ENCODE measurements at places on chromosomes 2 and 18. TPM values are rescaled to one million over a fixed set of nuclear protein-coding genes. Genes with fewer than 3 reads are reported as not detected.

GRCh38 chr18:58447402-58448095, 181.3 kb downstream of the ALPK2 start:
- no peak for DNase-seq

- DNase-seq, result no peak
These were observed 79.6 kb downstream of the HRH4 start for GRCh38 chr18:24539866-24540617.

DNA sequence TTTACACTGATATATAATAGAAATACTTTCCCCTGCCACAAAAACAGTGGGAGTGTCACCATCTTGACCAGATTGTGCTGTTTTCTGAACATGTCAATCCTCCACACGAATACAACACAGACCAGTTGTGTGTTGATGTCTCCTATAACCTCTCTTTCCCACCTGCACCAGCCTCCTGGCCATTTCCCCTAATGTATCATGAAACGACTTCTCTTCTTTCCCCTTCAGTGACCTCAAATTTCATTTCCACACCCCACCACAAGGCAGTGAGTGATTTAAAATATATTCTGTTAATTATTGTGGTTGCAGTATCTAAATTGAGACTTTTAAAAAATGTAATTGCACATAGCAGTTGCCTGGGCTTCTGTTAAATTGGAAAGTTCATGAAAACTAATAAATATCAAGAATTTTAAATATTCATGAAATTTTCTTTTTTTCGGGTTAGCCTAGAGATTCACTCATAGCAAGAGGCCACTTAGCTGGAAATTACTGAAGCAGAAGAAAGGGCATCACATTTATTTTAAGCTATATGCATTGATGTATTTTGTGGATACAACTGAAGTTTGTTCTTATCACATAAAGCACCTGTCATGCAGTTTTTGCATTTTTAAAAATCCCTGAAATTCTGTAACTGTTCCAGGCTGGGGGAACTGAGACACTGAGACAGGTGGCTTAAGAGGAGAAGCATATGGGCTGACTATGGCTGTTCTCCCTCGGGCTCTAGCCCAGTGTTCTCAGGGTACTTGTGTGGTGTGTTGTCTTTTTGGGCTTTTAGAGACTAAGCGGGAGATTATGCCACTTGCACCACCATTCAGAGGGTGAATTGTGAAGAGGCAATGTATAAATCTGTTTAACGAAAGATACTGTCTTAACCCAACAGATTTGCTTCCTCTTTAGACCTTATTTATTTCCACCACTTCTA, 15.9 kb downstream of the FAM171B start:
- no peak for DNase-seq

DNA sequence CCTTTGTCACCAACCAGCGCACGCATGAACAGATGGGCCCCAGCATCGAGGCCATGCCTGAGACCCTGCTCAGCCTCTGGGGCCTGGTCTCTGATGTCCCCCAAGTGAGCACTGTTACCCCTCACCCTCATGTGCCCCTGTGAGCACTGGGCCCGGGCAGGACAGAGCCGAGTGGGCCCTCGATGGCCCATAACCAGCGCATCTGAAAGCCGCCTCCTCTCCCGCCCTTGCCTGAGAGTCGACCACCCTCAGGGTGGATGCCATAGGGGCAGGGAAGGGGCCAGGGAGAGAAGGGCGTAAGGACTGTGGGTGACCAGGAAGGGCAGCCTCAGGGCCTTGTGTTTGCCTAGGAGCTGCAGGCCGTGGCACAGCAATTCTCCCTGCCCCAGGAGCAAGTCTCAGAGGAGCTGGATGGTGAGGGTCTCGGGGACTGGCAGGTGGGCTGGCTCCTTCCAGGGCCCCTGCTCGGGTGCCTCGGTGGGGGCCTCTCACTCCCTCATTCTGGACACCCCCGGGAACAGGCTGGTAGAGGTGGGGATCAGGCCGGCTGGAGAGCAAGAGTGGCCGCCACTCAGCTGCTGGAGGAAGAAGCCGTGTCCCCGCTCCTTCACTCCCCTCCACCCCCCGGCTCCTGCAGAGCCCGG, 2.1 kb downstream of the PROM2 start:
- DNase-seq, result no peak

GRCh38 chr2:241161646-241162281, 11.5 kb downstream of the PPP1R7 start:
- DNase-seq, result no peak

GRCh38 chr2:237725661-237726060, 72.9 kb upstream of the RBM44 start:
- DNase-seq, result no peak

DNA sequence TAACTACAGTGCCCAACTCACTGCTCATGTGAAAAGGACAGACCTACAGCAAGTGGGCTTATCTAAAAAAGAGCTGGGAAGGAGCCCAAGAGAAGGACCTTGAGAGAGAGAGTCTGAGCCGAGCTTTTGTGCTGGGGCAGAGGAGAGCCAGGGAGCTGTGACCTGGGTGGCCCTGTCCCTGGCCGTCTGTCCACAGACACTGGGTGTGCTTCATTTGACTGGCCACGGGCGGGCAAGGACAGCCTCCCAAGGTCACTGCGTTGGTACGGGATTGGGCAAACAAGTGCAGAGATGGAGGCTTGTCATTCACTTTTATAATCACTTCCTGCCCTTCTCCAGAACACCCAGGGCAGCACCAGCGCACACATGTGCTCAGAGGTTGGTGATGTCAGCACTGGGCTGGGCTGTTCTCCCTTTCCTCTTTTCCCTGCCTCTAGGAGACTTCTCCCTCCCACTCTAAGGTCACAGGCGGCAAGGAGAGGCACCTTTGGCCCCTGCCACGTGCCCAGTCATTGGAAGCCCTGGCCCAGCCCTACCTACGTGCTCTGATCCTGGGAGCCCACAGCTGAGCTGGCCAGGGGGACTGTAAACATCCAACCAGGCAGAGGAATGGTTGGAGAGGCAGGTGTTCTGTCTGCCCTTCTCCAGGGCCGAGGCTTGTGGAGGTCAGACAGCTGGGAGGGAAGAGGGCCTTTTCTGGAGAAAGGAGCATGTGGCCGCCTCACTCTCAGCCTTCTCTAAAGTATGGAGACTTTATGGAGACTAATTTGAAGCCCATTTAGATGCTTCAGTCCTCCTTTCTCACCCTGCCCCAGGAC, 6.4 kb upstream of the PSD4 start:
- DNase-seq, result no peak

DNA sequence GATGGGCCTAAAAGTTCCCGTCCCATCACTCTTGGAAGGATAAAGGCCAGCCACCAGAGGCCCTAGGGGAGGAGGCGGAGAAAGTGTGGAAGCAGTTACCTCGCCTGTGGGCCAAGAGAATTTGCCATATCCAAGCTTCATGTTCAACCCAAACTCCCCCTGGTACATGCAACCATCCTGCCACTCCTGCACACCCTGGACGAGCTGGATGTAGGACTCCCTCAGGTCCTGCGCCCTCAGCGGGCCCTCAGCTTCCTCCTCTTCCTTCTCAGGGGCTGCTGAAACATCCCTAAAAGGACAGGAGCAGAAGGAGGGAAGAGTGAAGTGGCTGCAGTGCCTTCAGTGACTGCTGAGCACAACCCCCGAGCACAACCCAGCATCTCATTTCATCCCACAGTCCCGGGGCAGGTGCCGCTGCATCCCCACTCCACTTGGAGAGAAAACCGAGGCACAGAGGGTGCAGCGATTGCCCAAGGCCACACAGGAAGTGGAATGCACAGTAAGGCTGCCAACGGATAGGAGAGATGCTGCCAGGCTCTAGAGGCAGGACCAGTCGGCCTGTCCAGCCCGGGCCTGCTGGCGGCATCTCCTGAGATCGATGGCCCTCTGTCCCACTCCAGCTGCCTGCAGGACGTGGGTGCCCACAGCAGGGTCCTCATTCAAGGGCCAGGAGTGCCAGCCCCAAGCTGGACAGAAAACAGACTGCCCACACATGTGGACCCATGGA, 2.9 kb downstream of the ANKMY1 start:
- no peak for DNase-seq

DNA sequence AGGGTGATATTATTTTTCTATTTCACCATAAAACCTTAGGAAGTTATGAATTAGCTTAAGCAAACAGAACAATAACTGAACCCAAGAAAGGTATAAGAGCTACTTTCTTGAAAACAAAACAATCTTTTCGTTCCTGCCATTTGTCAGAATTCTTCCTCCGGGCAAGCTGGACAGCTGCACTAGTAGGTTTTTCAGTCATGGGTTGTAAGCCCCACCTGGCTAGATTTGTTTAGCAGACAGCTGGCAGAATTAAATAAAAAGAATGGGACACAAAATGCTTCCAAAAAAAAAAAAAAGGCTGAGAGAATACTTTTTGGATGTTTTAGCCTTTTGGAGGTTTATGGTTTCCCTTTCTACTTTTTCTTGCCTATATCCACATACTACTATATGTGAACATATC, 694.1 kb downstream of the ARHGAP15 start:
- DNase-seq, result no peak

DNA sequence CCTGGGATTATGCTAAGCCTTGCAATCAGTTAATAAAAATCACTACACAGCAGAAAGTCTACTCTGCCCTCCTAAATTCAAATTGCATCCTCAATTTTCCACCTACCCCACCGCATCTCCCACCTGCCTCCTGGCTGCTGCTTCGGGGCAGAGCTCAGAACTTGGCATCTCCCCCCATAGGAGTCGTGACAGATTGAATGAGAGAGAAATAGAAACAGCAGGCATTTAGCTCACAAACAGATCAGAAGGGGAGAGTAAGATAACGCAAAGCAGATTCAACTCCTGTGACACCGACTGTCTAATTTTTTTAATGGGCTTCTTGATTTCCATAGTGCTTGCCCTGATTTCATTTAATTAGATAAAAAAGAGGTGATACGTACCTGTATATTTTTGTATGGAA, 24.7 kb upstream of the LRRC30 start:
- no peak for DNase-seq

DNA sequence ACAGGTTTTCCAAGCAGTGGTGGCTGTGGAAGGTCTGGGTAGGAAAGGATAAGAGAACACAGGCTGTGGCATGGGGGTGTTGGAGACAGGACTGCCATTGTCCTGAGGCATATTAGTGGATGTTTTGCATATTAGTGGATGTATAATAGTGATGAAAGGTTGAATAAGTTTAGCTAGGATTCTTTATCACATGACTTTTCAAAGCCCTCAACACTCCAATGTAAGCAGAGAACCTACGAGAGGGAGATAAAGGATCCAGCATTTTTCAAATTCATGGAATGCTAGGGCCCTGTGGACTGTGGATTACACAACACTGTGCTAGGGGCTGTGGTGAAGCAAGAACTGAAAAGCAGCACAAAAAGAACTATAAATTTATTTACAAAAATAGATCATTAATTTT, 63.2 kb downstream of the POLE4 start:
- DNase-seq, result no peak

- DNase-seq, result no peak
These were observed 8.0 kb downstream of the TMBIM1 start for GRCh38 chr2:218284106-218284811.

DNA sequence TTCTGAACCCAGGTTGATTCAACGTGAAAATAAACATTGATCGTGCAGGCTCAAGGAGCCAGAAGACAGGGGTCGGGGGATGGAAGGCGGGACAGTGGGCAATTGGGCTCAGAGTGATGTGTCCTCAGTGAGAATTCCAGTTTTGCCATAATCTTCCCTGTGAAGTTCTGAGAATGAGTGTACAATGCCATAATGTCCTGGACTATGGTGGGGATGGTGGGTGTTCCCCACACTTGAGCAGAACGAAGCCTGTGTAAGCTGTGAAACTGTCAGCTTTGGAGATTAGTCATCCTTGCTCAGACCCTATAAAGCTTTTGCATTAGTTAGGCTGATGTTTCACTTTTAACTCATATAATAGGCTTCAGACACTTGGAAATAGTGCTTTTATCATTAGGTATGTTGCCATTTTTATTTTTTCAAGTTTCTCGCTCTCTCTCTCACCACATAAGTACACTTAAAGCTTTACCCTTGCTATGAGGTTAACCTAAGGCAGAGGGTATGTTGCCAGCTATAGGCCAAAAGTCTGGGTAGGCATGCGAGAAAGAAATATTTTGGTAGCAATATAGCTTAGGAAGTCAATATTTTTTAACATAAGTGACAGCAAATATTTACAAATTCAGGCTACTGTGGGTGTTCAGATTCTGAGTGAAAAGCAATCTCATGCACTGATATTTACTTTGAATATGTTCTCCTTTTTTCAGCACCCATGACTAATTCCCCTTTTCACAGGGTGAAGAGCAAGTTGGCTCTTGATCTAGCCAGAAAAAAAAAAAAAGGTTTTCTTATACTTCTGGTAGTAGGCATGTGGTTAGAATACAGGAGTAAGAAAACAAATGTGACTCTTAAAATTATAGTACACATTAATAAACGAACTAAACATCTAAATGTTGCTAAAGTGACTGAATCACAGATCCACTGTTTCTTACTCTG, 47.2 kb downstream of the CDC42EP3 start:
- no peak for DNase-seq

DNA sequence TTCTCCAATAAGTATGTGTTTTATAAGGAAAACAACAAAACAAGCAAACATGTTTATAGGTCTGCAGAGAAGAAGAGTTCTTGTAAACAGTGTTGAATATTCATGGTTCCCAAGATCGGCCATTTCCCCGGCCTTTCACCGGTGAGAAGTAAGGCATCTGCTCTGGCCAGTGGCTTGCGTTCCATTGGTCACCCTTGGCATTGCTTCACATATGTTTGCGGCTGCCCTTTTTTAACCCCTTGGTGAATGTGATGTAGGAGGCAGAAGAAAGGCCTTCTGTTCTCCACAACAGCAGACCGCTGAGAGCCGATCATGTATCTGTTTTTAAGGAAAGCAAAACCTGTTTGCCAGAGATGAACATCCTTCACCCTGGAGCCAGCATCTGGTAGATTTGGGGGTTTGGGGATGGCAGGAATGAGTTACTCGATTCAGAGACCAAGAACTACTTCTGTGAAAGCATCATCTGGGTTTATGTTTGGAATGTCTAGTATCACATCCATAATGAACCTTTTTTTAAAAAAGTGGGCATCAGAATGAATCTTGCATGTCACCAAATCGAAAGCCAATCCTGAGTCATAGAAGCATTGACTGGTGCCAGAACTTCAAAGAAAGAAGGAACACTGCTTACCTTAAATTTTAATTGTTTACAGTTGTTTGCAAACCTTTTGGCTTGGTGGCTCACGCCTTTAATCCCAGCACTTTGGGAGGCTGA, 112.3 kb downstream of the AGAP1 start:
- no peak for DNase-seq

CD207 gene
- total RNA-seq, result not detected

CNDP1 gene
- total RNA-seq, result not detected

REG3A gene
- not detected for total RNA-seq

TMEM247 gene
- not detected for total RNA-seq

MAB21L4 gene
- total RNA-seq, result 0.21 TPM

RSAD2 gene
- 0.44 TPM for total RNA-seq

RBM44 gene
- 0.90 TPM for total RNA-seq

CHMP1B gene
- total RNA-seq, result 17.1 TPM
